ENCODE measurements at places on chromosomes 7 and 10.
A peak's percentile ranks its signal among the peaks of the same experiment; 100 is the strongest.

DNA sequence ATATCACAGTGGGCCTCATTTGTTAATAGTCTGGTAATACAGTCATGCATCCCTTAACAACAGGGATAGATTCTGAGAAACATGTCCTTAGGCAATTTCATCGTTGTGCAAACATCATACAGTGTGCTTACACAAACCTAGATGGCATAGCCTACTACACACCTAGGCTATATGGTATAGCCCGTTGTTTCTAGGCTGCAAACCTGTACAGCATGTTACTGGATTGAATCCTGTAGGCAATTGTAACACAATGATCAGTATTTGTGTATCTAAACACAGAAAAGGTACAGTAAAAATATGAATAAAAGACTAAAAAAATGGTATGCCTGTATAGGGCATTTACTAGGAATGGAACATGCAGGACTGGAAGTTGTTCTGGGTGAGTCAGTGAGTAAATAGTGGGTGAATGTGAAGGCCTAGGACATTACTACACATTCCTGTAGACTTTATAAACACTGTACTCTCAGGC, 12.0 kb upstream of the RHOBTB1 start:
- no peak for DNase-seq

DNA sequence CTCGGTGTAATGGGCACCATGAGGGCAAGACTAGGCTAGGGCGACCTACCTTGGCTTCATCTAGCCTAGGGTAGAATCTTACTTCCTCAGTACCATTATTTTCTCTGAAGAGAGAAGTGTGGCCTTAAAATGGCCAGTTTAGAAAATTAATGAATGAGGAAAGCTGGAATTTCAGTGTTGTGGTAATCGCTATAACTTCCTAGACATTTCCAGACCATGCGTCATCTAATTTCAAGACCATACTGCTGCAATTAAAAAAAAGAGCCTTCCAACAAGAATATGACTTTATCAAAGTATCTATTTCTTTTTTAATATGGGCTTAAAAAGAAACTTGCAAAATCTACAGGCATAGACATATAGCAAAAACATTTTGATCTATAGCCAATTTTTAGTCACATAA, 68.5 kb downstream of the CPVL start:
- DNase-seq = no peak

DNA sequence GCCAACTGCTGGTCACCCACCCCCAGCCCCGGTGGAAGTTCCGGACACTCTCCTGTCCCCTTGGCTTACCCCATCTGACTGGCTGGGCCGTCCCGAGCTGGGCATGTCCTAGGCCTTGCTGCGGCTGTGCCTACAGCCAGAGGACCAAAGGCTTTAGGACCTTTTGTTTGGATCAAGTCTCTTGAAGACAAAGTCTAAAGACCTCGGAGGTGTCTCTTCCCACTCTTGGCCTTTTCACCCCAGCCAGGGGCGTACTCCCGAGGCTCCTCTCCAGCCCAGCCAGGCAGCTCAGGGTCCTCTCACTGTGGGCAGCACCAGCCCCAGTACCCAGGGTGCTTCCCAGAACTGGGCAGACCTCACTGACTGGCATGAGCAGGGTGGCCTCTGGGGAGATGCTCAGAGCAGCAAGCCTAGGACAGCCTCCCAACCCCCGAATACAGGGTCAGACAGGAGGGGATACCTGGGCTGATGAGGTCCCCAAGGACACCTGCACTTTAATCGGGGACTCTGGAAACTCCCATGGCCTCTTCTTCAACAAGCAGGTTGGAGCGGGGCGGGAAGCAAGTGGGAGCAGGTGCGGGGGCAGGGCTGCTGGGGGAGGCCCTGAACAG, 2.7 kb upstream of the PWWP2B start:
- DNase-seq = no peak

DNA sequence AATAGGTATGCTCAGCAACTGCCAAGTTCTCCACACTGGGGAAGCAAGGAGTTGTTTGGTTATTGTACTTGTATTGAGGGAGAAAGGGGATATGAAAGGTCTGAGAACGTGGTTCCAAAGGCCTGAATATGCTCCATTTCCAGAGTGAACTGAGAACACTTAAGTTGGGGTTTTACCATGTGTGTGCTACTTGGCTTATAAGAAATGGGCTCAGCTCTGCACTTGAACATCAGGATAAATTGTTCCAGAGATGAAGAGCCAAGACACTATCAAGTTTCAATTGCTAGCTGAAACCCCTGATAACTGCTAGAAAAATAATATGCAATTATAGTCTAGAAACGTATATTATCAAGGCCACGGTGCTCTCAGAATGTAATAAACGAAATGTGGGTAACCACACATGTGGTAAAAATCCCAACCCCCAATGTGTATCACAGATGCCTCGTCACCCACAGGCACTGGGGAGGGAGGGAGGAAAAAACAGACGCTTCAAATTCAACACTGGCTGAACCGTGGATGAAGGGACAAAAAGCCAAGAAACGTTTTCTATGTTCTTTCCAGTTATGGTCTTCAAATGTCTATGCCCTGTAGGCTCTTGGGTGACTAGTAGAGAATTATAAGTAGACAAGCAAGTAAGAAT, 16.3 kb downstream of the ELMO1 start:
- no peak for DNase-seq

- peak; percentile 95 for DNase-seq
Measured at GRCh38 chr10:30093303-30093950, 34.0 kb upstream of the JCAD start.

- no peak for DNase-seq
Measured at GRCh38 chr7:39432368-39432767, 133.8 kb upstream of the YAE1 start.

DNA sequence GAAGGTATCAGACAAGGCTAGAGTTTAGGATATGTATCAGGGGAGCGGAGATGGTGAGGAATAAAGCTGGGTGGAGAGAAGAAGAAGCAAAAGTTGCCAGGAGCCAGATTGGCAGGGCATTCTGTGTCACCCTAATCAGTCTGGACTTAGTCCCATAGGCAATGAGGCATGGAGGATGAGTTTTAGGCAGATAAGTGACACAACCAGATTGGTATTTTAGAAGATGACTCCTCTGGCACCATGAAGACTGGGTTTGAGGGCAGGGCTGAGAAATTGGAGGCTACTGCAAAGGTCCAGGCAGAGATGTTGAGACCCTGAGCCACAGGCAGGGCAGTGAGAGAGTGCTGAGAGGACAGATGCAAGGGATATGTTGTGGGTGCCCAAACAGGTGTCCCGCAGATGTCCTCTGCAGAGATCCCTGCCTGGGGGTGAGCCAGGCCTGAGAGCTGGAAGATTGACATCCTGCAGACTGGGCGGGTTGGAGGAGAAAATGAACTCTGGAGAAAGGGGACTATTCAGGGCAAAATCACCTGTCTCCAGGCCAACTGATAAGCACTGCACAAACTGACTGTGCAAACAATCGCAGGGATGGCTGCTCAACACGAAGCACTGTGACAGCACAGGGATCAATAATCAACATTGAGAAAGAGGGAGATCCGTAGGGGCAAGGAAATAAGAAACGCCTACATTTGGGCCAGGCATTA, 11.9 kb upstream of the HABP2 start:
- no peak for DNase-seq

DNA sequence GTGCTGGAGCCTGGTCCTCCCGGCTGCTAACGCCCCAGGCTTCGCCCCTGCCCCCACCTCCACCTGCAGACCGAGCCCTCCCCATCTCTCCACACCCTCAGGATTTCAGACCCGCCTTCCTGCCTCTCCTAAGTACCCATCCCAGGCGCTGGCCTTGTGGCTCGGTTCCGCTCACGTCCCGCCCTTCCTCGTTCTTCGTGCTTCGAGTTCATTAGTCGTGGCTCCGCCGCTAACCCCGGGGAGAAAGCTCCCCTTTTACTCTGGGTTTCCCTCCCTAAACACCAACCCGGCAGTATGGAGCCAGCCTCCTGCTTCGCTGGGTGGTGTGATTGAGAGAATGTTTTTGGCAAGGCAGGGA, 11.2 kb downstream of the EMX2 start:
- DNase-seq = no peak

DNA sequence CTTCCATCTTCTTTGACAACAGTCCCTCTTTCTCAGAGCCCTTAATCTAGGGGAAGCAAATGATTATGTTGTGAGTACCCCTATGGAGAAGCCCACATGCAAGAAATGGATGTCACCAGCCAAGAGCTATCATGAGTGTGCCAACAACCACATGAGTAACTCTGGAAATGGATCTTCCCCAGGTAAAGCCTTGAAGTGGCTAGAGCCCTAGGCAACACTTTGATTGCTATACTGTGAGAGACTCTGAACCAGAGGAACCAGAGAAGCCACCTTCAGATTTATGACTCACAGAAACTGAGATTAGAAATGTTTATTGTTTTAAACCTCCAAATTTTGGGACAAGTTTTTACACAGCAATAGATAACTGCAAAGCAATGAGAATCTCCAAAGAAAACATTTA, 60.9 kb upstream of the COL1A2 start:
- no peak for DNase-seq

GRCh38 chr7:123460616-123461015, 73.8 kb downstream of the IQUB start:
- peak; percentile 10 for DNase-seq

GRCh38 chr7:98278936-98279335, 2.5 kb upstream of the BRI3 start:
- DNase-seq = no peak

- no peak for DNase-seq
Measured at GRCh38 chr10:75505840-75506506, 74.5 kb downstream of the LRMDA start.

DNA sequence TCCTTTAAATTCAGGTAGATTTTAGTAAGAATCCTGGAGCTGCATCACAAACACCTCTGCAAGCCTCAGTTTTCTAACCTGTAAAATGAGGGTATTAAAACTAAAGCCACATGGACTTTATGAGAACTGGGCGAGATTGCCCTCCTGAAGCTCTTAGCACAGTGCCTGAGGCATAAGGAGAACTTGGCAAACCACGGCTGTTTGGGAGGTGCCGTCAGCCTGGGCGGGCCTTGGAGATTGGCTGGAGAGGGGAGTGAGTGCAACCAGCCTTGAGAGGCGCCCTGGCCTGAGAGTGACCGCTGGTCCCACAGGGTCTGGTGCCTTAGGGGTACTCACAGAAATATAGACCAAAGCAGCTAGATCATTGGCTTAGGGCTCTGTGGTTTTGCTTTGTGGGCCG, 5.4 kb upstream of the TNS3 start:
- DNase-seq = no peak
